Activated CD4-positive, alpha-beta T cell treated with anti-CD3 and anti-CD28 coated beads, Interleukin-2, amount 10 ng/mL, durations not matched to agents 7 days and 5 days (primary cell): ENCODE measurements at places on chromosomes 4 and X.

DNA sequence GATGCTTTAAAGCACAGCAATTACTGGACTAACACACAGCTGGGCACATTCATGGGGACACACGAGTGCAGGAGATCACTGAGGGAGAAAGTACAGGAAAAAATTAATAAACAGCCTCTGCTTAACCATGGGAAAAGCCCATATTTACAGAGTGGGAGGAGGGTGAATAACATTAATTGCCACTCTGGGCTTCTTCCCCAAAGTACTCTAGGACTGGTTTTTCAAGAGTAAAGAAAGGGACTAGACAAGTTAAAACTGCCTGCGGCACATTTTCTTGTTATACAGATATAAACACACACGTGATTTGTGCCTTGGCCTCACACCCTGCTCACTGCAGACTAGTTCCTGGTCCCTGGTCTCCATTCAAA, 179.7 kb upstream of the TET2 start:
- peak; percentile 10 for DNase-seq

DNA sequence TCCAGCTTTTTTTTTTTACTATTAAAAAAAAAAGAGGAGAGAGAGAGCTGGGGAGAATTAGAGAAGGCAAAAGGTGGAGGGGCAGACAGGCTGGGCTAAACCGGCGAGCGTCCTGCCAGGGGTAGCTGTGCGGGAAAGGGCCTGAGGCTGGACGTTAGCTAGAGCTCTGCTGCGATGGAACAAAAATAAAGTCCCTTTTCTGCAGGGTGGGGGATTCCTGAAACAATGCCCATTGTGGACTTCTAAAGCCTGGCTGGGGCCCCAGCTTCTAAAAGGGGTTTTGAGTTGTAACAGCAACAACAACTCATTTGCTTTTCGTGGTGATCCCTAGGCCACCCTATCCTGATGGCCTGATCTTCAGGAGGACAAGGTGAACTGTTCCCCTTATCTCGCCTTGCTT, 311.7 kb downstream of the FBXW7 start:
- no peak for DNase-seq

DNA sequence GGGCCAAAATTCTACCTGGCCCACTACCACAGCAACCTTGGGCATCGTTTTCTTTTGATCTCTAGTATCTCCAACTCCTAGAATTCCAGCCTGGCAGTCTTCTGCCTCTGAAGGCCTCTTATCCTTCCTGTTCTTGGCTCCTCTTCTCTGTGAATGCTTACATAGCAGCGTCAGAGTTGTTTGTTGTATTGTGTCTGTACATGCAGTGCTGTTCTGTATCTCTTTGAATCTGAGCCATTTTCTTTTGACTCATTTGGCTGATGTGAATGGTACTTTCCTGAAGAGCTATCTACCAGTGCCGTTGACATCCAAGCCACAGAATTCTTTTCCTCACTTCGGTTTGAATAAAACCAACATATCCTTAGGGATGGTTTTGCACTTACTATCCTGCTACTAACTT, 79.2 kb downstream of the TMEM164 start:
- no peak for DNase-seq

DNA sequence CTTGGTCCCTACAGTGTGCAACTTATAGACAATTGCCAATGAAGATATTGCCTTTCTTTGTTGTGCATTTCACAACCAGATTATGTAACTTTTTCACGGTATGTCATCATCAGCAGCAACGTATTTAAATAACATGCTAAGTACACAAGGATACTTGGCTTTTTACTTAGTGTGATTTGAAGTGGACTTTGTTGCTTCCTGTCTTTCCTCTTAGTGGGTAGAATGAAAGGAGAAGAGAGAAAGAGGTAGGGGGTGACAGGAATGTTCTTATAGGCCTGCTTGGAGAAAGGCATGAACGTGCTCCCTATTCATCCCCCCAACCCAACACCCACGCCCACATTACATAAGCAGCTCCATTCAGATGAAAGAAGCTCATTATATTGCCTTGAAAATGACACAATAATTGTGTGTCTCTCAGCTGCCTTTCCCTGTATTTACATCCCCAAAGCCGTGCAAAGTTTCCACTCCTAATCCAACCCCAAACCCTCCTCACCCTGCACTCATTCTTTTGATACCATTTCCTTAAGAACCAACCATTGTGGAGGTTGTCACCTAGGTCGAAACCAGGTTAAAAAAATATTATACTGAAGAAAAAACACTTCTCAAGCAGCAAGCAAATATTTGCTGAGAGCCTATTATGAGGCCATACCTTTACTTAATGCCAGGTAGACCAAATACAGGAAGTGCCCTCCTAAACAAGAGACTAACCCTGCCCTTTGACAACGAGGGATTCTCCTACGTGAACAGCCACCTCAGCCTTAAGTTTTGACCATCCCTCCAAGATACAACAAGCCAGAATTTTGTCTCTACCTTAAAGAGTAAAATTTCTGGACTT, 25.2 kb upstream of the GK start:
- DNase-seq, result no peak

DNA sequence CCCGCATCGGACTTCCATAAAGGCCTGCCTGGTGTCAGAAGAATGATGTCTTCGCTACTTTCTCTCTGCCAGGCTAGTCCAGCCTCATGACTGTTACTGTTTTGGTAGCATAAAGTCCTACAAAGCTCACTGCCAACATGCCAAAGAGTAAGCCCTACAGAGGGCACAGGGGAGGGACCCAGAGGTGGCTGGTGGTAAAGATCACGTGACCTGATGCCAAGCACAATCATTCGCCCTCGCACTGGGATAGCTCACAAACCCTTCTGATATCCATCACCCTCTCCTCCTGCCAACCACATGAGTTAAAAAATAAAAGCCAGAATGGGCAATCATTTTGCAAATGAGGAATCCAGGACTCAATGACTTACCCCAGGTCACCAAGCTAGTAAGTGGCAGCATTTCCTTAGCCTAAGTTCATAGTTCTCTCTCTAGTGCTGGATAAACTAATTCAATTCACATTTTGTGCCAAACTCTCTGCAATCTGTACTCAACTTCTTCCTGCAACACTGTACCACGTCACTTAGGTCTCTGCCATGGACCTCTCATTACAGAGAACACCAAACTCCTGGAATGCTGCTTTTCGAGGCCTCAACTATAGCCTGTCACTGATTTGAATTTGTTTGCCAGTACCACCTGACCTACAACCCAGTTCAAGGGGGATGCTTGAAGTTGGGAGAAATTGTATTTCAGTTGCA, 178.1 kb downstream of the SH3KBP1 start:
- no peak for DNase-seq

GRCh38 chr4:76601791-76602190, 166.8 kb downstream of the SHROOM3 start:
- DNase-seq, result no peak

- no peak for DNase-seq
Measured at GRCh38 chr4:41095973-41096372, 118.4 kb downstream of the APBB2 start.

GRCh38 chr4:142777045-142777743, 68.9 kb downstream of the INPP4B start:
- no peak for DNase-seq

DNA sequence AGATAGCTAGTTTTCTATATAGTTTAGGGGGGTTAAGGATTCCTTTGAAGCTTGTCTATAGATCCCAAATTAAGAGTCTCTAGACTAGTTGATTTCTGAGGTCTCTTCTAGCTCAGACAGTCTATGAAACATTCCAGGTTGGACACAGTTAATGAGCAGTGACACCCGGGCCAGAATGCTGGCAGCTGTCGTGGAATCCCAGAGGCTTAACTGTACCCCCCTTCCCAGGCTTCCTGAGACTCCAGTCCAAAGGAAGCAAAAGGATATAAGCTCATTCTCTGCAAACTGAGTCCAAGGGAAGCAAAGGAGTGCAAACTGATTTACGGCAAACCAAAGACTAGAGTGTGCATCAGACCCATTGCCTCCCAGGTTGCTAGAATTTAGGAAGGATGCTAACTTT, 62.9 kb downstream of the DCX start:
- no peak for DNase-seq

GRCh38 chr4:169604131-169604900, 8.1 kb downstream of the NEK1 start:
- peak; percentile 11 for DNase-seq
